ENCODE measurements at places on chromosomes 1 and 21. TPM values are rescaled to one million over a fixed set of nuclear protein-coding genes. Genes with fewer than 3 reads are reported as not detected.

GRCh38 chr1:50735443-50735842 is 224.6 kb downstream of the FAF1 start:
- H3K27ac ChIP-seq: no peak overlapping the region
- peaks cover 9% of the 10 kb centered on the region for H3K36me3 ChIP-seq
- no peak for DNase-seq
- H3K4me3 ChIP-seq: no peak overlapping the region
- H3K4me1 ChIP-seq: peaks cover 7% of the 10 kb centered on the region

- peaks cover 2% of the 10 kb centered on the region for H3K27me3 ChIP-seq
- H3K27ac ChIP-seq: no peak overlapping the region
- no peaks in the 10 kb centered on the region for H3K4me1 ChIP-seq
- DNase-seq: no peak
- H3K36me3 ChIP-seq: no peaks in the 10 kb centered on the region
- H3K4me3 ChIP-seq: no peak overlapping the region
Observed at GRCh38 chr1:225329041-225329440, 98.8 kb downstream of the LBR start.

DNA sequence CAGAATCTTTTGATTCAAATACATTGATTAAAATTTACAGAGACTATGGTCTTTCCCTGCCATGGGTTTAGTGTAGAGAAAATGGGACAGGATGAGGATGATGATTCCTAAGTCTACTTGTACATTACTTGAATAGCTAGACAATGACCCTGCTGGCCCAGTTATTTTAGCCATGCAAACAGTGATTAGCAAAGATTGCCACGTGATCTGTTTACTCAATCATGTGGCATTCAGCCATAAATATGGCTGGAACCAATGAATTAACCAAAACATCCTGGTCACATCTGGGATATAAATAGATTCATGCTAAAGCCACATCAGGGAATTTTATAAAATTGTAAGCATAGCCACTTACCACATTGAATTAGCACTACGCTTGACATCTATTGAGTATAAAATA is 167.3 kb downstream of the PBX1 start:
- H3K36me3 ChIP-seq: no peaks in the 10 kb centered on the region
- H3K4me1 ChIP-seq: no peaks in the 10 kb centered on the region

DNA sequence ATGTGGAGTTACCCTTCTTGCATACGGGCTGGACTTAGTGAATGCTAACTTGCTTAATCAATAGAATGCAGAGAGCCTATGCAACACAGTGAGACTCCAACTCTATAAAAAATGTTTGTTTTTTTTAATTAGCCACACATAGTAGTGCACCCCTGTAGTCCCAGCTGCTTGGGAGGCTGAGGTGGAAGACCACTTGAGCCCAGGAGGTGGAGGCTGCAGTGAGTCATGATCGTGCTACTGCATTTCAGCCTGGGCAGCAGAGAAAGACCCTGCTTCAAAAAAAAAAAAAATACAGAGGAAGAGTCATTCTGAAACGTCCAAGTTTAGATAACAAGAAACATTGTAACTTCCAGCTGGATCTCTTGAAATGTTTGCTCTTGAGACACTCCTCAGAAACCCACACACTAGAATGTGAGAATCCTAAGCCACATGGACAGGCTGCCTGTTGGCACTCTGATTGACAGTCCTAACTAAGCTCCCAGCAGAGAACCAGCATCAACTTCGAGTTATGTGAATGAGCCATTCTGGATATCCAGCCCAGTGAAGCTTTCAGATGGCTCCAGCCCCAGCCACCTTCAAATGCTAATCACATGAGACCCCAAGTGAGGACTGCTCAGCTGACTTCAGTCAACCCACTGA is 20.0 kb upstream of the CAP1 start:
- H3K36me3 ChIP-seq: no peaks in the 10 kb centered on the region
- DNase-seq: no peak
- H3K27ac ChIP-seq: no peak overlapping the region
- peaks cover 2% of the 10 kb centered on the region for H3K27me3 ChIP-seq
- H3K4me3 ChIP-seq: no peak overlapping the region

DNA sequence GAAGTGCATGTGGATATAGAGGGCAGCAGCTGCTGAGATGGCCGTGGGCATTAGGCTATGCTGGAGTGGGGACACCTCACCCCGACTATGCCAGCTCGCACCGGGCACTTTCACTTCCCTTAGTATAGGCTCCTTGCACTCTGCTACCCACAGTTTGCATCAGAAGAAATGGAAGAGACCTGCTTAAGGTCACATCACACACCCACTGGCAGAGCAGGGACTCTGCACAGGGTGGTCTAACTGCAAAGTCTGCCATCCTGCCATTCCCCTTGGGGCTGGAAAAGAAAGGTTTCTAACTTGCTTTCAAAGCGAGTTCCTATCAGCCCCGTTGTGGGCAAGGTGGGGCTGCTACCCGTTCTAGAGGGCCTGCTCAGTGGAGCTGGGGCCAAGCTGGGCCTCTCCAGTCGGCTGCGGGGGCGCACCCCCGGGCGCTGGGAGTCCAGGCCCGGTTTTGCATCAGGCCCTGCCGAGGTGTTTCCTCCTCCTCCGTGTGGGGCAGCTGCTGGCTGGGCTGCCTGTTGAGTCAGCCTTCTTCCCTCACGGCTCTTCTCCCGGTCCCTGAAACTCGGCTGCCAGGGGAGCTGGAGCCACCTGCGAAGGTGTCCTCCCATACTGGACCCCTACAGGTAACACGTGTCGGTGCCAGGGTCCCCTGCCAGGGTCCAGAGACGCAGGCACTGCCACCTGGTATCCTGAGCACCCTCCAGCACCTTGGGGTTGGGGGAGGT is at the start of gene SYTL1:
SYTL1 (plus strand) TSS at position 498 of the 728 bp plus-strand sequence. CDS start 3,313 bp downstream, outside the sequence.
- DNase-seq: peak; percentile 80
- H3K27ac ChIP-seq: peak within 1 kb of the TSS; percentile 92
- H3K4me3 ChIP-seq: peak within 1 kb of the TSS; percentile 84
- H3K36me3 ChIP-seq: peaks cover 2% of the 10 kb centered on the region
- no peaks in the 10 kb centered on the region for H3K27me3 ChIP-seq

GRCh38 chr1:40802078-40802741 is 18.6 kb downstream of the KCNQ4 start:
- H3K36me3 ChIP-seq: no peaks in the 10 kb centered on the region
- peak overlapping the region; percentile 33 for H3K27ac ChIP-seq
- H3K4me1 ChIP-seq: peaks cover 20% of the 10 kb centered on the region
- DNase-seq: peak; percentile 92
- no peaks in the 10 kb centered on the region for H3K27me3 ChIP-seq

GRCh38 chr1:151009674-151010345 is 1.6 kb downstream of the PRUNE1 start:
- H3K36me3 ChIP-seq: peaks cover 6% of the 10 kb centered on the region
- H3K4me1 ChIP-seq: peaks cover 58% of the 10 kb centered on the region
- no peak for DNase-seq
- peak overlapping the region; percentile 99 for H3K4me3 ChIP-seq

DNA sequence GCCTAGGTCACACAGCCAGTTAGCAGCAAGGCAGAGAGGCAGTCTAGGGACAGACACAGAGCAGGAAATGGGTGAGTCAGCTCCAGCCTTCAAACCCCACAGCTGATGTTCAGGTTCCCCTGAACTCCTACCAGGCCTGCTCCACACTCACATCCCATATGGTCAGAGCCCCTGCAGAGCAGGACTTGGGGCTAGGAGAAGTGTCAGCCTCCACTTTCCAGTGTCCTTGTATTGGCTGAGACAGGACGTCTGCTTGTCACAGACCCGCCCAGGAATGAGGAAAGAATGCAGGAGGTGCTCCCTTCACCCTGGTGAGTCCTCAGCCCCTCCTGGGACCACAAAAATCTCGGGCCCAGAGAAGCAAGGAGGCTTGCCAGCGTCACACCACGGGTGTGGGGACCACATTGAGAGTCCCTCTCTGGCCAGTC is 92.5 kb downstream of the LACTBL1 start:
- H3K27ac ChIP-seq: no peak overlapping the region
- no peak for DNase-seq
- no peak overlapping the region for H3K4me3 ChIP-seq
- peaks cover 7% of the 10 kb centered on the region for H3K4me1 ChIP-seq
- no peaks in the 10 kb centered on the region for H3K27me3 ChIP-seq

DNA sequence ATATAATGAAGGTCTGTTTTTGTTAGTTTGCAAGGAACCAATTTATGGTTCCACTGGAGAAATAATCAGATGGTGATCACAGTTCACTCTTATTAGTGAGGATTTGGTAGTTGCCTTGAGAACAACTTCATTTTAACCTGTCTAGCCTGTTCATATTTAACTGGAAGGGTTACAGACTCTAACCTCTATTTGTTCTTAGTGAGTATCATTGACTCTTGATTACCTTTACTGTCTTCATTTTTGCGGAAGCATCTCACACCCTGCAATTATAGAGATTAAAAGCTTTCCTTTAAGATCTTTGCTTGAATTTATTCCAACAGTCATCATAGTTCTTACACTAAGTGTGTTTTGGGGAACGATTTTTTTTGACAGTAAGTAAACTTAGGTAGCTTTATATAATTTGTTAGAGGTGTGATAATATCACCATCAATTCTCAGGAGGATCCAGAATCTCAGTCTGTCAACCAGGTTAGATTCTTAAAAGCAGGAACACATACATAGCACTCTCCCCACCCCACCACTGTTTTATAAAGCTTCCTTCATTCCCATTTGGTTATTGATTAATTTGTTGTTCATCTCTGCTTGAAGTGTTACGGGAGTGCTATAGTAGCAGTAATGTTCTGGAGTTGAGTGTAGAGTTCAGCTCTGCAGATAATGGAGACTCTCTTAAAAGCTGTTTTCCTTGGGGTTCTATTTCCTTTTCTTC is 30.1 kb downstream of the B3GALT2 start:
- H3K4me1 ChIP-seq: peaks cover 30% of the 10 kb centered on the region
- peaks cover 17% of the 10 kb centered on the region for H3K36me3 ChIP-seq
- H3K27ac ChIP-seq: no peak overlapping the region

GRCh38 chr1:111989531-111990025 is at the start of gene KCND3:
TSS of gene KCND3 (minus strand) at chr1:111989668.
- peak; percentile 36 for DNase-seq
- peaks cover 14% of the 10 kb centered on the region for H3K4me1 ChIP-seq
- peaks cover 63% of the 10 kb centered on the region for H3K27me3 ChIP-seq
- no peaks in the 10 kb centered on the region for H3K36me3 ChIP-seq
- H3K4me3 ChIP-seq: peak within 1 kb of the TSS; percentile 49
- no peak within 1 kb of the TSS for H3K27ac ChIP-seq

DNA sequence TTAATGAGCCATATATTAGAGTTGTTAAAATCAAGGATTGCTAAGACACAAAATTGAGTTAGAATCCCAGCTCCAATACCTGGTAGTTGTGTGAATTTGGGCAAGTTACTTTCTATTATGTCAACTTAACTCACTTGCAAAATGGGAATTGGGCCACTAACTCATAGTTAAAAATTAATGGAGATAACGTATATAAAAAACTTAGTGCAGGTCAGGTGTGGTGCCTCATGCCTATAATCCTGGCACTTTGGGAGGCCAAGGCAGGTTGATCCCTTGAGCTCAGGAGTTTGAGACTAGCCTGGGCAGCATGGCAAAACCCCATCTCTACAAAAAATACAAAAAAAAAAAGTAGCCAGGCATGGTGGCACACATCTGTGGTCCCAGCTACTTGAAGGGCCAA is 57.5 kb downstream of the SRSF11 start:
- no peaks in the 10 kb centered on the region for H3K27me3 ChIP-seq
- no peak overlapping the region for H3K27ac ChIP-seq
- peaks cover 9% of the 10 kb centered on the region for H3K36me3 ChIP-seq
- H3K4me3 ChIP-seq: no peak overlapping the region

- H3K27ac ChIP-seq: no peak overlapping the region
- no peaks in the 10 kb centered on the region for H3K4me1 ChIP-seq
- no peaks in the 10 kb centered on the region for H3K36me3 ChIP-seq
- DNase-seq: no peak
- H3K27me3 ChIP-seq: no peaks in the 10 kb centered on the region
Observed at GRCh38 chr1:238191170-238191569, 300.4 kb upstream of the ZP4 start.

- no peaks in the 10 kb centered on the region for H3K36me3 ChIP-seq
- no peak overlapping the region for H3K4me3 ChIP-seq
- peaks cover 2% of the 10 kb centered on the region for H3K4me1 ChIP-seq
- no peak for DNase-seq
- H3K27me3 ChIP-seq: peaks cover 14% of the 10 kb centered on the region
Observed at GRCh38 chr1:201916649-201917249, 28.1 kb downstream of the SHISA4 start.

- no peaks in the 10 kb centered on the region for H3K27me3 ChIP-seq
- no peak overlapping the region for H3K27ac ChIP-seq
- DNase-seq: no peak
Observed at GRCh38 chr1:41503538-41504113, 19.1 kb upstream of the EDN2 start.

GRCh38 chr1:235735621-235736020 is 86.0 kb upstream of the GNG4 start:
- DNase-seq: no peak
- H3K27me3 ChIP-seq: no peaks in the 10 kb centered on the region
- H3K27ac ChIP-seq: no peak overlapping the region
- H3K36me3 ChIP-seq: peaks cover 18% of the 10 kb centered on the region
- H3K4me3 ChIP-seq: no peak overlapping the region

- DNase-seq: peak; percentile 86
- peak overlapping the region; percentile 98 for H3K27ac ChIP-seq
- H3K36me3 ChIP-seq: peaks cover 27% of the 10 kb centered on the region
- no peaks in the 10 kb centered on the region for H3K27me3 ChIP-seq
- peaks cover 93% of the 10 kb centered on the region for H3K4me1 ChIP-seq
Observed at GRCh38 chr1:150567341-150567716, 12.1 kb downstream of the MCL1 start.

DNA sequence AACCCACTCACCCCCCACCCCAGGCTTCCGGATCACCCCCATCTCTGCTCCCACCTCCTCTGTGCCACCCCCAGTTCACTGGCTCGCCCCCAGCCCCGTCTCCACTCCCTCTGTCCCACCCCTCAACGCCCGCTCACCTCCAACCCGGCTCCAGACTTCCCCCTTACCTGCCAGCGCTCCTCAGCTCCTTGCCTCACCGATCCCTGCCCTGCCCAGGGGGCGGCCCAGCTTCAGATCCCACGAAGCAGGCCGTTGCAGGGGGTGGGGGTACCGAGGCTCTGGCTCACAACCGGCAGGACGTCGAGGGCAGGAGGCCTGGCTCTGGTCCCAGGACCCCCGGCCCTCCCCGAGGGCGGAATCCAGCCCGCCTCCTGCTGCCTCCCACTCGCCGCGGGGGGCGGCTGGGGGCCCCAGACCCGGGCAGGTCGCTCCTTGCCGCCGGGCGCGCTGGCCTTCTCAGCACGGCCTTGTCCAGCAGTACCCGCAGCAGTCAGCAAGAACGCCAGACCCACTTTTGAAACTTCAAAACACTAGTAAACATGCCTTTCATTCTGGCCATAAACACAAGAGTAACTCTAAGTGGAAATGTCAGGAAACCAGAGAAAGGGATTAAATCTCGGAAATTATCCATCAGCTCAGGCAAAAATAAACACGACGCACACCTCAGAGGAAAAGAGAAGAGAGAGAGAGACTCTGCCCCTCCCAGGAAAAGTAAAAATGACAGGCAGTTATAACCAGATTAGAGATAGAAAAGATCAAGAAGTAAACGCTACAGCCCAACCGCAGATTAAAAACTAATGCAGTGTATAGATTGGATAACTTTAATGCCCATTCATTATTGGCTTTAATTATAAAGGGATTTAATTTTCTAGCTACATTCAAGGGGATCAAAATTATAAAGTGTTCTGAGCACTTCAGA is 1.0 kb upstream of the FAM89A start:
- no peak overlapping the region for H3K27ac ChIP-seq
- H3K4me1 ChIP-seq: peaks cover 32% of the 10 kb centered on the region
- no peak for DNase-seq

UBASH3A gene
- 27.2 TPM for total RNA-seq

TSPAN1 gene
- 0.83 TPM for total RNA-seq

C1orf141 gene
- total RNA-seq: 1.2 TPM

SPRR2A gene
- total RNA-seq: not detected

SPRR1A gene
- not detected for total RNA-seq

DNASE2B gene
- total RNA-seq: not detected

IL20 gene
- total RNA-seq: not detected

LCE1F gene
- not detected for total RNA-seq

GUCA2B gene
- not detected for total RNA-seq

LCE6A gene
- total RNA-seq: not detected

CFAP141 gene
- not detected for total RNA-seq

All from activated CD4-positive, alpha-beta memory T cell treated with anti-CD3 and anti-CD28 coated beads for 36 hours (primary cell).